ENCODE measurements at places on chromosomes 1 and 21. TPM values are rescaled to one million over a fixed set of nuclear protein-coding genes. Genes with fewer than 3 reads are reported as not detected.

GRCh38 chr1:191608367-191608766 lies 549.9 kb upstream of the RGS18 start:
- no peak for DNase-seq
- H3K27ac ChIP-seq = no peak overlapping the region
- no peaks in the 10 kb centered on the region for H3K4me1 ChIP-seq
- H3K36me3 ChIP-seq = no peaks in the 10 kb centered on the region
- H3K4me3 ChIP-seq = no peak overlapping the region
- no peaks in the 10 kb centered on the region for H3K27me3 ChIP-seq

DNA sequence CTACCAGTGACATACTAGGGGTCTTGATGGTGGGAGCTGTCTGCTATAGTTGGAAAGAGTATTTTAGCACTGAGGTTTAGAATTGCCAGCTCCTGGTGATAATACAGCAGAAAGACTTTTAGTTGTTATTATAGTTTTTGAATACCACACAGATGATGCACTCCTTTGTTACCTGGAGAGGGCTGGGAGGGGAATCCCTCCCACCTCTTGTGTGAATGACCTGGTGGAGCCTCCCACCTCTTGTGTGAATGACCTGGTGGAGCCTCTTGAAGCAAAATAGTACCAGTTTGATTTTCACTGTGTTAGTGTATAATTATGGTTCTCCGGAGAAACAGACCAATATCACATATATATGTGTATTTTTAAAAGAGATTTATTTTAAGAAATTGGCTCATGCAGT lies 3.3 kb downstream of the DISP1 start:
- no peak overlapping the region for H3K4me3 ChIP-seq
- H3K27ac ChIP-seq = no peak overlapping the region
- peaks cover 18% of the 10 kb centered on the region for H3K4me1 ChIP-seq

DNA sequence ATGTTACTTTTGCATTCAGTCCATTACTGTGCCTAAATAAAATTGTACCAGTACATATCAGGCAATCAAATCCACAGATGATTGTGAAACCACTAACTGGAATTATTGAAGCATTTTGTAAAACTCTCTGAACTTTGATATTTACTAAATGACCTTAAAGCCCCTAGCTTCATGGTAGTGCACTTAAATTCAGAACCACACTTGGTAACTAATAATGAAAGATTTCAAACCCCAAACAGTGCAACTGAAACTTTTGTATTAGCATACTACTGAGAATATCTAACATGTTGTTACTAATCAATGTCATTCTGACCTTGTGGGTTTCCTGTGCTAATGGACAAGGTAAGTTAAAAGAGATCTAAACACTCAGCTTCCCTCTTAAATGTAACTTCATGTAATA lies at the start of gene CFHR3:
Gene CFHR3 (plus strand): TSS at position 238 of the 400 bp plus-strand sequence. CDS start 47 bp downstream, at position 285.
- H3K27me3 ChIP-seq = no peaks in the 10 kb centered on the region
- no peak within 1 kb of the TSS for H3K27ac ChIP-seq
- H3K4me1 ChIP-seq = no peaks in the 10 kb centered on the region

GRCh38 chr1:215911406-215911968 lies 344.4 kb downstream of the KCTD3 start:
- no peak overlapping the region for H3K27ac ChIP-seq
- no peaks in the 10 kb centered on the region for H3K27me3 ChIP-seq
- H3K4me3 ChIP-seq = no peak overlapping the region
- H3K36me3 ChIP-seq = no peaks in the 10 kb centered on the region

- no peaks in the 10 kb centered on the region for H3K27me3 ChIP-seq
- H3K4me3 ChIP-seq = no peak overlapping the region
- H3K4me1 ChIP-seq = peaks cover 6% of the 10 kb centered on the region
- DNase-seq = no peak
Measured at GRCh38 chr1:182259229-182259872, 132.2 kb downstream of the GLUL start.

DNA sequence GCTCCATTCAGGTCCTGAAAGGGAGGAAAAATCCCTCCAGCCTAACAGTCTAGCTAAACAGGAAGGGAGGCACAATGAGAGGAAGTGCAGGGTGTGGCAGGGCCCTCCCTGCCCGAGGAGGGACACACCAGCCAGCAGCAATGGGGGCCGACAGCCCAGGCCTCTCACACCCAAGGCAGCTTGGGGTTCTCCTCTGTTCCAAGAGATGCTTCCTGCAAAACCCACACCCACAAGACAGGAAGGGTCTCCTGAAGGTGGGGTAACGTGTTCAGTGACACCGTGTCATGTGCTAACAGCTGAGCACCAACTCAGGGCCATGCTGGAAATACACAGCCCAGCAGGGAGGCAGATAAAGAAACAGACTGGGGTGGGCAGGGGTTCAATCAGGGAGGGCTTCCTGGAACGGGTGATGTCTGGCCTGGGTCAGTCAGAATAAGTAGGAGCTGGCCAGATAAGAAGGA lies 10.2 kb downstream of the ECE1 start:
- H3K27ac ChIP-seq = no peak overlapping the region
- H3K27me3 ChIP-seq = no peaks in the 10 kb centered on the region
- peaks cover 14% of the 10 kb centered on the region for H3K36me3 ChIP-seq
- H3K4me1 ChIP-seq = peaks cover 35% of the 10 kb centered on the region

CCDC24 gene
- 35.9 TPM for total RNA-seq

ADAM30 gene
- total RNA-seq = not detected

All from progenitor cell of endocrine pancreas (in vitro differentiated cells).